Nephron progenitor cell (in vitro differentiated cells): ENCODE measurements at places on chromosomes 2 and 18.

GRCh38 chr2:174023591-174024523 is 58.7 kb upstream of the SP3 start:
- H3K27me3 ChIP-seq: no peaks in the 10 kb centered on the region
- peak; percentile 64 for DNase-seq
- H3K4me1 ChIP-seq: peaks cover 70% of the 10 kb centered on the region
- H3K27ac ChIP-seq: peak overlapping the region; percentile 89

GRCh38 chr2:128663371-128664050 is 344.8 kb upstream of the HS6ST1 start:
- no peaks in the 10 kb centered on the region for H3K36me3 ChIP-seq
- DNase-seq: no peak
- peak overlapping the region; percentile 58 for H3K27ac ChIP-seq
- peaks cover 10% of the 10 kb centered on the region for H3K4me1 ChIP-seq

DNA sequence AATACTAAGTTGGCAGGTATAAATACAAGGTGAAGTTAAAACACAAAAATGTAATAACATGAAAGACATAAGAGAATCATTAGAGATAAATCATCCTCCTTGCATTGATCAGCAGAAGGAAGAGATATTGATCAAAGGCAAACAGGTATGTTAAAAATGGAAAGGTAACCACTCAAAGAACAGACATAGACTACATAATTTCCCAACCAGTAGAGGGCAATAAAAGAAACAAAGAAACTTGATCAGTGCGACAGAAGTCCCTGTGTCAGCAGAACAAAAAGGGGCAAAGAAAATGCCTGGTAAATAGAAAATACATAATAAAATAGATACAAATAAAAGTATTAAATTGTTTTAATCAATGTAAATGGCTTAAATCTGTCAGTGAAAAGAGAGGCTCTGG is 53.6 kb downstream of the FAM228A start:
- H3K4me3 ChIP-seq: no peak overlapping the region
- no peak overlapping the region for H3K27ac ChIP-seq
- H3K36me3 ChIP-seq: no peaks in the 10 kb centered on the region

DNA sequence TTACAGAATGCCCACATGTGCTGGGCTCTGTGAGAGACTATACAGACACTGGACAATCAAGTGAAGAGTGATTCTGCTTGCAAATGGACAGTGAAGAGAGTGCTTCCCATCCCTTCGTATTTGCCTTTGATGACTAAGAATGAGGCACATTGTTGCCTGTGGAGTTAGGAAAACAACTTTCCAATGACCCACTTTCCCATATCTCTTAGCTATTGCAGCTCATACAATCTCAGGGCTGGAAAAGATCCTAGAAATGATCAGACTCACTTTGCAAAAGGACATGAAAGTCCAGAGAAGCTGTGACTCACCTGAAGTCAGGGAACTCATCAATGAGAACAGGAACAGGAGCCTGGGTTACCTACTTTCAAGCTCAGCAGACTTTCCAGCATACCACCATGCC is 440.5 kb upstream of the TCF4 start:
- H3K4me1 ChIP-seq: peaks cover 6% of the 10 kb centered on the region
- H3K36me3 ChIP-seq: peaks cover 5% of the 10 kb centered on the region
- H3K27ac ChIP-seq: no peak overlapping the region
- DNase-seq: no peak
- no peak overlapping the region for H3K4me3 ChIP-seq

GRCh38 chr18:53686965-53687364 is 537.5 kb downstream of the MBD2 start:
- no peaks in the 10 kb centered on the region for H3K36me3 ChIP-seq
- H3K27ac ChIP-seq: no peak overlapping the region
- no peaks in the 10 kb centered on the region for H3K4me1 ChIP-seq
- no peak overlapping the region for H3K4me3 ChIP-seq
- no peak for DNase-seq

DNA sequence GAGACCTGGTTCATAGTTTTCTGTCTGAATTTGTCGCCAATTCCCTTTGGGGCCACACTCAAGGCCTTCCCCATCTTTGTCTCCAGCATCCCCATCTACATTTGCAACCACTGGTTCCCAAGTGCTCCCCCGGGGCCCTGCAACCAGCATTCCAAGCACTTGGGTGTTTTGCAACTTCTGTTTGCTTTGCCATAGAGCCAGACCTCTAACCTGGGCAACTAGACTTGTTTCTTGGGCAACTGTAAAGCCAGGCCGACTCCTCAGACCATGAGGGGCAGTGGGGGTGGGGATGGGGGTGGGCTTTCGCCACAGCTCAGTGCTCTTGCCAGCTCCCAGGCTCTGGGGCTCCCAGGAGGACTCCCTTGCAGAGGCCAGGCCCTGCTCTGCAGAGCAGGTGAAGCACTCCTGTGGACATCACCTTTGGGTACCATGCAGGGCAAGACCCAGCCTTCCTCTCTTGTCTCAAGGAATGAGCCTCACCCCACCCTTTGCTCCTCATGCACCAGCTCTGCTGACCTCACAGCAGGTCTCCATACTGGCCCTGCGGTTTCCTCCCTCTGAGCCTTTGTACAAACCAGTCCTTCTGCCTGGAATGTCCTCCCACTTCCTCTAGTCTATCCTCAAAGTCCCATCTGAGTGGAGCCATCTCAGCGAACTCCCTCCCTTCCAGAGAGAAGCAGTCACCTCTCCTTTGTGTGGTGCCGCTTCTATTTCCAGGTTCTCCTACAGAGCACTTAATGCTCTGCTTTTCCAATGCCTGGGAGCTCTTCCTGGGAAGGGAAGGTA is 126.7 kb upstream of the MYCN start:
- DNase-seq: no peak
- no peaks in the 10 kb centered on the region for H3K36me3 ChIP-seq
- no peaks in the 10 kb centered on the region for H3K27me3 ChIP-seq
- peak overlapping the region; percentile 98 for H3K27ac ChIP-seq
- peak overlapping the region; percentile 73 for H3K4me3 ChIP-seq
- H3K4me1 ChIP-seq: peaks cover 100% of the 10 kb centered on the region

- no peaks in the 10 kb centered on the region for H3K36me3 ChIP-seq
- no peaks in the 10 kb centered on the region for H3K4me1 ChIP-seq
- H3K27ac ChIP-seq: no peak overlapping the region
- no peak for DNase-seq
- no peak overlapping the region for H3K4me3 ChIP-seq
Observed at GRCh38 chr2:56357655-56358295, 174.0 kb downstream of the CCDC85A start.

- no peak for DNase-seq
- H3K27me3 ChIP-seq: no peaks in the 10 kb centered on the region
- H3K4me1 ChIP-seq: peaks cover 91% of the 10 kb centered on the region
Observed at GRCh38 chr2:64635976-64636911, 17.5 kb downstream of the SERTAD2 start.

GRCh38 chr2:241508240-241509154 is at the start of gene STK25:
STK25 (minus strand) TSS chr2:241508584; CDS start chr2:241508035, 549 bp downstream.
- peak within 1 kb of the TSS; percentile 86 for H3K4me3 ChIP-seq
- peaks cover 35% of the 10 kb centered on the region for H3K4me1 ChIP-seq
- DNase-seq: peak; percentile 98
- H3K27me3 ChIP-seq: peaks cover 12% of the 10 kb centered on the region
- peaks cover 5% of the 10 kb centered on the region for H3K36me3 ChIP-seq

GRCh38 chr2:240839152-240840143 is 19.4 kb upstream of the KIF1A start:
- DNase-seq: no peak
- H3K4me1 ChIP-seq: no peaks in the 10 kb centered on the region
- peaks cover 57% of the 10 kb centered on the region for H3K27me3 ChIP-seq

DNA sequence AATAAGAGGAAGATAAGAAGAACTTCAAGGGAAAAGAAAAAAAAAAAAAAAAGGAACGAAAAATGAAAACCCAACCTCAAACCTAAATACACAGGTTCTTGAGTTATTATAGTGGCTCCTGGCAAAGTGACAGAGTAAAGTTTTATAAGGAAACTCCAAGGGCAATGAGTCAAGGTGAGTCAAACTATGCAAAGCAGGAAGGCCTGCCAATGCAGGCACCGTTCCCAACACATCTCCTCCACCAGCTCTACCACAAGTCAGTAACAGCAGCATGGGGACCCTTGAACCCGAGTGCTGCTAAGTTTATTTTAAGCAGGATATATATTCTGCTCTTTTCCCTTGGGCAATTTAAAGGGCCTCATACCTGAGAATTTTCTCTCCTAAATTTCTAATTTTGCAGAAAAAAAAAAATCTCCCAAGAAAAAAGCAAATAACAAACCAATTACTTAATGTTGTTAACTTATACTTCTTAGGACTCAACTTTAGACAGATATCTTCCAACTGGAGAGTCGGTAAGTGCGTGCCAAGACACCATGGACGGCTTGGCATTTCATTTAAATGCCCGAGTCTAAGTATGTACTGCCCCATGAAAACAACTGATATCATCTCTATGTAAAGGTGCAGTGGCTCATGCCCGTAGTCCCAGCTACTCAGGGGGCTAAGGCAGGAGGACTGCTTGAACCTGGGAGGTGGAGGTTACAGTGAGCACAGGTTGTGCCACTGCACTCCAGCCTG is 75.7 kb upstream of the TFCP2L1 start:
- H3K4me1 ChIP-seq: peaks cover 5% of the 10 kb centered on the region
- H3K27ac ChIP-seq: no peak overlapping the region
